ENCODE measurements at places on chromosomes 7 and 10.

- no peak for DNase-seq
Observed at GRCh38 chr7:139575338-139575680, 51.8 kb downstream of the CLEC2L start.

DNA sequence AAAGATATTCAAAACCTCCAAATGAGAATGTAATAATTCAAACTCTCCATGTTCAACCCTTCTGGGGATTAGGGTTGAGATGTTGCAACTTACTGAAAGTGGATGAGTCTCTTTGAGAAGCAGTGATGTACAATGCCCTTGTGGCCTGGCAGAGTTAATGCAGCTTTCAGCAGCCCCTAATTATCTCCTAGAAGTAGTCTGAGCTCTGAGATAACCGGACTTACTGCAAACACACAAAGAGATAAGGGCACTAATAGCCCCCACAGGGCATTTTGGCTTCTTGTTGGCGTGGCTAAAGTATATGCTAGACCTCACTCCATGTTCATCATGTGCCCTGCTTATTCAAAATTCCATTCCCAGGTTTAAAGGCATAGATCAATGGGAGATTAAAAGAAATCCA lies 404.7 kb downstream of the NEBL start:
- no peak for DNase-seq

- no peak for DNase-seq
Observed at GRCh38 chr10:113856563-113856962, 2.1 kb downstream of the NHLRC2 start.

GRCh38 chr10:22218448-22218847 lies 633 bp upstream of the EBLN1 start:
- DNase-seq = no peak

- DNase-seq = no peak
Observed at GRCh38 chr10:130212746-130213145, 76.6 kb downstream of the GLRX3 start.

GRCh38 chr7:125847692-125848091 lies 918.1 kb upstream of the POT1 start:
- DNase-seq = no peak

- DNase-seq = no peak
Observed at GRCh38 chr10:37957841-37958240, 18.6 kb downstream of the ZNF25 start.

DNA sequence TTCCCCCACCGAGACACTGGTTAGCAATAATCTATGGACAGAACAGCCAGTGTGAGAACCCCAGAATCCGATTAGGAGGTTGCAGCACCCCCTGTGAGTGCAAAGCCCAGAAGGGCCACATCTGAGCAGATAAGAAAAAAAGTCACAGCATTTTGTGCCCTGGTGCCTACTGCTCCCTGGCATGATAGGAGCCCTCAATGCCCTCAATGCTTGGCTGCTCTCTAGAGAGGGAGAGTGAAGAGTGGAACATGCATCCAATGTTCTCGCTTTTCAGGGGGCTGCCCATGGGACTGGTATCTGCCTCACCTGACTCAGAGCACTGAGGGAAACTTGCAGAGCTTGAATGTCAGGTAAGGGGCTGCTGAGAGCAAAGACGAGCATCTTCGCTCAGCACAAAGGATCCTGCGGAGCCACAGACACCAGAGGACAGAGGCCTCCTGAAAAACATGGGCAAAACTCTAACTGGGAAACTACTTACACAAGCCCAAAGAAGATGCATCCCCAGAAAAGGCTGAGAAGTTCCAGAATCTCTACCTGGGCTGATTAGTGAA lies 98.0 kb upstream of the FAM20C start:
- no peak for DNase-seq

DNA sequence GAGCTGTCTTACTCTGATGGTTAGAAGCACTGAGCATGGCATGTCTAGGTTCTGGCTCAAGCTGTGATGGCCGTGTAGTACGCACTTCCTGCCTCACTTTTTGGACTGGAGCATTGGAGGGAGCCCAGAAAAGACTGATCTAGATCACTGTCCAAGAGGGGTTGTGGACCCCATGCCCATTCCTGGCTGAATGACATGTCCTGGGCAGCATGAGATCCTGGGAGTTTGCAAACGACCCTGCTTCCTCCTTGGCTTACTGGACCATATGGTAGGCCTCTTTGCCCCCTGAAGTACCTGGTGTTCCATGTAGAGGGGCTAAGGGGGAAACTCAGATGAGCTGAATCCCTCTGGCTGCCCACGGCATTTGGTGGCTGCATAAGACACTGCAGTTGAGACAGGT lies 36.7 kb downstream of the ARHGAP22 start:
- no peak for DNase-seq

- no peak for DNase-seq
Observed at GRCh38 chr10:17028798-17029197, 100.8 kb downstream of the CUBN start.

DNA sequence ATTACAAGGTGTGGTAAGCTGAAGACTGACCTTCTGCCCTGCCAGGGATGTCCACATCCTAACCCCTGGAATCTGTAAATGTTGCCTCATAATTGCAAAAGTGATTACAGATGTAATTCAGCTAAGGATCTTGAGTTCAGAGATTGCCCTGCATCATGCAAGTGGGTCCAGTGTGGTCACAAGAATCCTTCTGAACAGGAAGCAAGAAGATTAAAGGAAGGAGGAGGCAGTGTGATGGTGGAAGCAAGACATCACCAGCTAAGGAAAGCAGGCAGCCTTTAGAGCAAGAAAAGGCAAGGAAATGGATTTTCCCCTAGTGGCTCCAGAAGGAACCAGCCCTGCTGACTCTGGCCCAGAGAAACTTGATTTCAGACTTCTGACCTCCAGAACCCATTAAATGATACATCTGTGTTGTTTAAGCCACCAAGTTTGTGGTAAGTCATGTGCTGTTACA lies 78.1 kb downstream of the USP6NL start:
- no peak for DNase-seq

- DNase-seq = no peak
Observed at GRCh38 chr10:128896116-128896795, 570.8 kb upstream of the MGMT start.

DNA sequence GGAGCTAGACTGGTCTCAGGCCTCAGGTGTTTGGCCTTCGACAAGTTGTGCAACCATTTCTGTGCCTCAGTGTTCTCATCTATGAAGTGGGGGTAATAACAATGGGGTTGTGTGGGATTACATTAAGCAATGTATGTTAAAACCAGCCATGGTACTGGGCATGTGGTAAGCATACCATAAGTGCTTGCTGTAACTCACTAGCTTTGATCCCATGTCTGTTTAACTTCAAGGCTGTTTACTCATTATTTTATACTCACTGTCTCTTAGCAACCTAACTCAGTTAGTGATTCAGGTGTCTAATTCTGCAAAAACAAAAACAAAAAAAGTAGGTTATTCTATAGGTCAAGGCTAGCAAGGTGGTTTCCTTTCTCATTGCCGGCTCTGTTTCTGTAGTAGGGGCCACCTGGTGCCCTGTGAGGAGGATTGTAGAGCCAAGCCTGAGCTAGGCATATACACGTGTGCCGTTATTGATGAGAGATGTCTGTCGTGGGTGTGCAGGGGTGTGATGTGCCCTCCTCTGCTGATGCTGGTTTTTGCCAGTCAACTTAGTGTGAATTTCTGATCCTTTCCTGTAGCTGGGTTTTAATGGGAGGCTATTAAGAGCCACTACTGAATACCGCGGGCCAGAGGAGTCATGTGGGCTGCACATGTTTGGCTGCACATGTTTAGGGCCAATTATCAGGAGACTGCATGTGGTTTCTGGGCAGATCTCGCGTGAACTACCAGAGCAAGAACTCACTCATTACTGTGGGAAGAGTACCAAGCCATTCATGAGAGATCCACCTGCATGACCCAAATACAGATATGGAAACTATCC lies 56.2 kb downstream of the EEPD1 start:
- no peak for DNase-seq

- DNase-seq = no peak
Observed at GRCh38 chr7:24733414-24734060, 23.7 kb downstream of the GSDME start.

DNA sequence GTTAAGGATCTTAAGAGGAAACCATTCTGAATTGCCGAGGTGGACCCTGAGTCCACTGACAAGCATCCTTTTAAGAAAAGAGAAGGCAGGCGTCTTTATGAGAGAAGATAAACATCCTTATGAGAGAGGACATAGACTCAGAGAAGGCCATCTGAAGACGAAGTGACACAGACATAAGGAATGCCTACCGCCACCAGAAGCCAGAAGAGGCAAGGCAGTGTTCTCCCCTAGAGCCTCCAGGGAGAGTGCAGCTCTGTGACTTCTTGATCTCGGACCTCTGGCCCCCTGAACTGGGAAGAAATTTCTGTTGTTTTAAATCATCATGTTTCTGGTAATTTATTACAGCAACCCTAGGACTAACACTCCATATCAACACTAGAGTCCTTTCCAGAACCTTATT lies 25.2 kb upstream of the ING3 start:
- DNase-seq = no peak

- DNase-seq = no peak
Observed at GRCh38 chr10:121709675-121710073, 111.4 kb upstream of the FGFR2 start.

GRCh38 chr7:135755351-135755753 lies 6.7 kb upstream of the FAM180A start:
- no peak for DNase-seq

DNA sequence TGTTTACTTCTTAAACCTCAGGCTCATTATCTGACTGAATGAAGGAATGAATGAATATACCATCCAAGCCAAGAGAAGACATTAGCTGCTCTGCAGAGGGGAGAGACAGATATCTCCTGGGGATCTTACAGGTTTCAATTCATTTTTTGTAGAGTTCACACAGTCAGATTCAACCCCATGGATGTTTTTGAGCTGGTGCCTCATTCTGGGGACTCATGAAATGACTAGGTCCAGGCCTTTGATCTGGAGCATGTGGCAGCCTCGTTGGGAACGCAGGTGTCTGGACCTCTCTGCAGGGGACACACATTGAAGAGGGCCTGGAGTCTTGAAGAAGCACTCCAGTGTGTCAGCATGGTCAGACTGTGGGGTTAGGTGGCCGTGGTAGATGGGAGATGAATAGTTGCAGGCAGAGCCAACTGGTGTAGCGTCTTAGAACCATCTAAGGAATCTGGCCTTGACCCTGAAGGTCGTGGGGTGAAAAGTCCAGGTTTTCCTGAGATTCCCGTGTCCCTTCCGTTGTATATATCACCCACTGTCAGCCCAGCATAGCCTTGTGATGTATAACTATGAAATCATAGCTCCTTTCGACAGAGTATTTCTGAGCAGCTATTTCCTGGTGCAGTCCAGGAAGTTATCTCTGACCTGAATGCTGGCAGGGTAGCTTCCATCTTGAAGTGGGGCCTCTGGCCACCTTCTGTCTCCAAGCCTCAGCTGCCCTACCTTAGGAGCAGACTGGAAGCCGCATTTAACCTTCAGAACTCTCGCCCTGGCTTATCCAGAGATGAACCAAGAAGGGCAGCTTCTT lies 22.3 kb downstream of the BTBD16 start:
- no peak for DNase-seq

GRCh38 chr7:83866582-83866981 lies 217.6 kb upstream of the SEMA3E start:
- no peak for DNase-seq

DNA sequence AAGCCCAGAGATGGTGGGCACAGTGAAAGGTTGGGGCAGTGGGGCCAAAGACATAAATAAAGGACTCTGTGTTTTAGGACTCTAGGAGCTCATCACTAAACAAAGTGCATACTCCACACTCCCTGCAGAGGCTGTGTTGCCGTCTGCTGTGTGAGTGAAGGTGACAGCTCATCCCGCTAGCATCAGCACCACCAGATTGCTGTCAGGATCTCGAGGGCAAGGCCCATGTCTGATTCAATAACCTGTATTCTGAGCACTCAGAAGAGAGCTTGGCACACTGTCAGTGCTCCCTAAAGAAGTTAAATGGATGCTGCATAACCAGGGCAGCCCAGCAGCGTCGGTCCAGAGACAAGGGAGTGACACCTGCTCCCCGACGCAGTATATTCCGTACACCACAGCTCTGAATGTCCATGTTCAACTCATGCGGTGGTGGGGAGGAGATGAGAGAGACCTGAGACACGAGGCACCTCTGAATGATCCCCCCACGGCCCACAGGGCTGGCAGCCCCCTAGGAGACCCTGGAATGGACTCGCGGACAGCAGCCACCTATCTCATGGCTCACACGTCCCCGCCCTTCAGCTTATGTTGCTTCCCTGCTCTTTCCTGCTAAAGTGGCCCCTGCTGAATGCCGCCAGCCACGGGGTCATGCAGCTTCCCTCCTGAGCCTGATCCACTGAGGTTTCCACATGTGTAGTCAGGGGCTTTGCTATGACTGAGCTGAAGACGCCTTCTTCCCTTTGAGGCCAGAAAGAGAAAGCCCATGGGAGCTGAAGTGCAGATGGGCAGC lies 132.7 kb upstream of the KCNMA1 start:
- no peak for DNase-seq

GRCh38 chr10:88207121-88207546 lies 343.7 kb downstream of the PTEN start:
- no peak for DNase-seq

DNA sequence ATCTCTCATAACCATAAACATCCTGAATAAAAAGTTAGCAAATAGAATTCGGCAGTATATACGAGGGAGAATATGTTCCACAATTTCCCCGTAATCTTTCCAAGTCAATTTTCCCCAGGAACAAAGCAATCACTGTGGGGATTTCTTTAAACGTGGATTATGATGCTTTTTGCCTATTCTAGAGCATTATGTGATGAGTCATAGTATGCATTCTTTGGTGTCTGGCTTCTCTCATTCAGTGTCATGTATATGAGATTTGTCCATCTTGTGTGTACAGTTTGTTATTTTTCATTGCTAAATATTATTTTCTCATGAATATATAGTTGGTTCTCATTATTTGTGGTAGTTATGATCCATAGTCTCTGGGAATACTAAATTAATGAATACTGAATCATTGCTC lies 9.9 kb upstream of the OR9A4 start:
- DNase-seq = no peak

- DNase-seq = no peak
Observed at GRCh38 chr7:91915401-91916050, 25.1 kb upstream of the AKAP9 start.

DNA sequence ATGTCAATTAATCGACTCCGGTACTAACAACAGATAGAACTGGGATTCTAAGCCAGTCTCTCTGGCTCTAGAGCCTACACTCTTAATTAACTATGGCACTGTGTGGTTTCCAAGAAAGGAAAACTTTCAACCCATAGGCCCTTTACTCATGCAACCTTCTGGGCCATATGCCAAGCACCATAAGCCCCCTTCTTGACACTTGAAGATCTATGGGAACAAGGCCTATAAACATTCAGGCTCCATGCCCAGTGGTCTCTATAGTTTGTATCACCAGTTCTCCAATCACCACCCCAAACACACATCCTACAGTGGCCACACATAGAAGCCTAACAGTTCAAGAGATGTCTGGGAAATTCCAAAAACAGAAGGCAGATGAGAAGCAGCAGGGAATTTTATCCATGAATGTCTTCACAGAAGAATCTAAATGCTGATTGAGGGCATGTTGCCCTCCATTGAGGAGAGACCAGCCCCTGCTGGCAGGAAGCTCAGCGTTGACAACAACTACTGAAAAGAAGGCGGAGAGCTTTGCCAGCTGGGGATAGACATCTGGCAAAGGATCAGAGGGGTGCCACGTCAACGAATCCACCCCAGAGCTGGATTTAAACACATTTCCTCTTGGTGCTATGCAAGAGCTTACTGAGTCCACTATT lies 64.4 kb downstream of the GRM3 start:
- no peak for DNase-seq

- DNase-seq = no peak
Observed at GRCh38 chr10:47331954-47332353, 9.7 kb downstream of the GDF2 start.
